CD4-positive, alpha-beta T cell treated with Interleukin-10 for 1 hour (primary cell): ENCODE measurements at places on chromosomes 2 and 18.

DNA sequence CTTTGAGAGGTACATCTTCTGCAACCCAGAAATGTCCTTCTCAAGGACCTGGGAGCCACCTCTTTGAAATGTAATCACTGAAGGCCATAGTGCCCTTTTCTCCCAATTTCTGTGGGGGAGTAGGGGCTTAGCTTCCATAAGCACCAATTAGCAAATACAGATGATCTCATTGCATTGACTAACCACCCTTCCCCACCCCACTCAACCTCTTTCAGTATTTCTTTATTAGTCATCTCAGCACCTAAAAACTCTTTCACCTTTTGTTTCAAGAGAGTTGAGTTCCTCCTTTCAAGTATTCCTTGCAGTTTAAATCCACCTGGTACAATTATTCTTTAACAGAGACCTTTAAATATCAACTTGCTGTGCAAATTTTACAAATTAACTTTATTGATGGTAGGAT lies 1011.8 kb upstream of the CDH2 start:
- no peak for DNase-seq

GRCh38 chr2:109298851-109299250 lies 169.8 kb downstream of the SH3RF3 start:
- DNase-seq, result no peak

GRCh38 chr2:56334622-56335021 lies 150.8 kb downstream of the CCDC85A start:
- DNase-seq, result no peak

- DNase-seq, result peak; percentile 44
Measured at GRCh38 chr2:233165895-233166661, 85.4 kb upstream of the ATG16L1 start.

- DNase-seq, result no peak
Measured at GRCh38 chr2:235904585-235904931, 263.6 kb downstream of the GBX2 start.

- DNase-seq, result peak; percentile 53
Measured at GRCh38 chr2:205680067-205680466, 2.2 kb upstream of the NRP2 start.

DNA sequence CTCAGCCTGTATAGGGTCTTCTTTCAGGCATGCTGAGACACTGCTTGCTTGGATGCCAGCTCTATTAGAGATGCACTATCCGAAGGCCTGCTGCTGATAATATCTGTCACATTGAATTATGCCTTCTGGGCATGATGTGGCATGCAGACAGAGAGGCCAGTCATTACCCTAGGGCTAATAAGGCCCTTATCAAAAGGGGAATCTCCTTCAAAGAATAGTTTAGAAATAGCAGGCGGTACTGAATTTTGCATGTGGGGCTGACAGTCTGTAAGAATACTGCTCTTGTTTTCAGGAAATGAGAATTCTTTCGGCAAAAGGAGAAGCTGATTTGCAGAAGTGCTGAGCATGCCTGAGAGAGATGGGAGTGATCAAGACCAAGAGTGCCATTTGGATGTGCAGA lies 13.1 kb upstream of the LHCGR start:
- no peak for DNase-seq

DNA sequence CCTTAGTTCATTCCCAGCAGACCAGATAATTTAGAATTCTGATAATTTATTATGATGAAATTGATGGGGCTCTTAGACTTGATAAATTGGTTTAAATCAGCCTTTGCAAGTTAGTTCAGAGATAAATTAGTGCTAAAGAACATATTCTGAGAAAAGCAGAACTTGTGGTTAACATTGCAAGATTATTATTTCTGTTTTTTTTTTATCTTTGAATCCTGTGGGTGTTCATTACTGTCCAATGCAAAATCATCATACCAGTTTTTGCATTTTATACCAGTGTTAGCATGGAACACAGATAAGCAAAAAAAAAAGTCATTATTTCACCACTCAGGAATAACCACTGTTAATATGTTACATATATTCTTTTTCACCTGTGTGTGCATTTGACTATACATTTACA lies 9.1 kb downstream of the SEPTIN2 start:
- no peak for DNase-seq

GRCh38 chr2:147405651-147406050 lies 439.2 kb upstream of the ACVR2A start:
- DNase-seq, result no peak

DNA sequence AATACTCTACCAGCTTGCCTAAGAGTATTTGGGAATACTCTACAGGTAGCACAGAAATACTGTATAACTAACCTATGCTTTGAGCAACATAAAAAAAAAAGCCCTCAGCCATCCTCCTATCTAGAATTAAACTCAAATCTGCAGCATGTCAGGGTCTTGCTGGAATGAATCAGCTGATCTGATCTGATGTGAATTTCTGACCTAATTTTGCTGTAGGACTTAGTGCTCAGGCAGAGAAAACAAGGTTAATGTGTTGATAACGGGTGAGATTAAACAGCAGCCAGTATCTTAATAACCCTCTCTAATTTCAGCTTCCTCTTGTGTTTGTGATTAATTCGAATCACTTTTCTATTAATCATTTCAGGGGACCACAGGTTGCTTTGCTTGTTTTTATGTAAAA lies 16.3 kb downstream of the NYAP2 start:
- DNase-seq, result no peak

GRCh38 chr2:95530734-95531133 lies 46.2 kb upstream of the TRIM43B start:
- DNase-seq, result no peak

DNA sequence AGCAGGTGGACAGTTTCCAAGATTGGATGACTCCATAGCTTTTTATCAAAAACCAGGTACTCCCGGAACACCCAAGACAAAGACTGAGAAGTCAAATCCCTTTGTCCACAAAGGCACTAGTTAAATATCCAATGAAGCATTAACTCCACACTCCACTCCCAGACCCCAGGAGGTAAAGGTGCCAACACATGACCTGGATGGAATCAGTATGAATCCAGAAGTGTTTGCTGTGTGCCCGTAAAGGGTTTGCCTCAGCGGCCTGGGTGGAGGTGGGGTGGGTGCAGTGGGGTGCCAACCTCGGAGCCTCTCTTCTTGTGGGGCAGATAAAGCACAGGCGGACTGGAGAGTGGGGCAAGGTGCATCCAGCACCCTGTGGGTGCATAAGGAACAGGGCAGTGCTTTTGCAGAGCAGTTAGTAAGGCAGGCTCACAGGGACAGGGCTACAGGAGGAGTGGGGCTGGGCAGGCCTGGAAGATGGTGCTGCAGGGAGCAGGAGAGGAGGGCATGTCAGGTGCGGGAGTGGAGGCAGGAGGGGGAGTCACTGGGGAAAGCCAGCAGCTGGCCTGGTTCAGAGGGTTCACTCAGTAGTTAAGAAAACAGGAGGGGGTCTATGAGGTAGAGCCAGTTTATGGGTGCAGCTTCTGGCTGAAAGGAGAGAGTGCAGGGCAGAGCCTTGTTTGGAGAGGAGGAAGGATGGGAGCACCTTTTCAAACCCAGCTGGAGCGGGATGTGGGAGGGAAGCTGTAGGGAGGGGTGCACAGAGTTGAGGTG lies 208.4 kb upstream of the SMAD2 start:
- DNase-seq, result no peak

DNA sequence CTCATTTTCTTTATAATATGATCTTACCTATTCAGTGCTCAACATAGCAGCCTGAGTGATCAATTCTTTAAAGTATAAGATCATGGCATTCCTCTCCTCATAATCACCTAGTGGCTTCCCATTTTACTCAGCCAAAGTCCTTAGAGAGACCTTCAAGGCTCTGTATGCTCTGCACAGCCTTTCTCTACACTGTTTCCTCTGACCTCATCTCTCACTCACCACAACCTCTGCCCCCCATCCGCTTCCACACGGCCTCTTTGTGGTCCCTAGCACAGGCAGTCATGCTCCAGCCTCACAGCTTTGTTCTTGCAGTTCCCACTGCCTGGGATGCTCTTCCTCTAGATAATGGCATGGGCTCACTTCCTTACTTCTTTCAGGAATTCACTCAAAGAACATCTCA lies 109.2 kb downstream of the HIBCH start:
- no peak for DNase-seq

DNA sequence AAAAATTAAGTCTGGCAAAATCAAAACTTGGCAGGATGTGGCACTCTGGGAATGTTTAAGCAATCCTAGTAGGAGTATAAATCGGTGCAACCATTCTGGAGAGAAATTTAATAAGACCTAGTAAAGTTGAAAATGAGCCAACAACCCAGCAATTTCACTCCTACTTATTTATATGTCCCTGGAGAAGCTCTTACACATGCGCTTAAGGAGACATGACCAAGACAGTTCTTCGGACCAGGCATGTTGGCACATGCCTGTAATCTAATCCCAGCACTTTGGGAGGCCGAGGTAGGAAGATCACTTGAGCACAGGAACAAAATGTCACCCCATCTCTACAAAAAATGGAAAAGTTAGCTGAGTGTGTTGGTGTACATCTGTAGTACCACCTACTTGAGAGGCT lies 374.6 kb upstream of the LYPD1 start:
- no peak for DNase-seq

DNA sequence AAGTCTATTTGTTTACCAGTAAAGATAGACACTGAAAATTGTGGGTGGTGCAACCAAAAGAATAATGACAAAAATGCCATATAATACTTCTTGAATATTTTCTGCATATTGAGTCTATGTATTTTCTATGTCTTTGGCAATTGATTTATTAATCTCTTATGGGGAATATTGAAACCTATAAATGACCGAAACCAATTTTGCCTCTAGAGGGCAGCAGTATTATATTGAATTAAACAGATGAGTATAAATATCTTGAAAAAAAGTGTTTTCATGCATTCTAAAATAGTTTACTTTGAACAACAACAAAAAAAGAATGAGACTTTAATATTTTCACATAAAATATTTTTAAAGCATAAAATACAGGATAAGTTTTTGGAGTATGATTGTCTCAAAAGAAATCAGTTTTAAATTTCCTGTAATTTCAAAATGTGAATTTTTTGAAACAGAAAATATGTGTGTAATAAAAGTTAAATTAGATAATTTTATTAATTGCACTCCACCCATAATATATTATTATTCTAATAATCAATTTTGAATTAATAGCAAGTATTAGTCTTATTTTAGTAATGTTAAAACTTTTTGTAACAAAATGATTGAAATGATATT lies 49.9 kb upstream of the CALCRL start:
- DNase-seq, result no peak

DNA sequence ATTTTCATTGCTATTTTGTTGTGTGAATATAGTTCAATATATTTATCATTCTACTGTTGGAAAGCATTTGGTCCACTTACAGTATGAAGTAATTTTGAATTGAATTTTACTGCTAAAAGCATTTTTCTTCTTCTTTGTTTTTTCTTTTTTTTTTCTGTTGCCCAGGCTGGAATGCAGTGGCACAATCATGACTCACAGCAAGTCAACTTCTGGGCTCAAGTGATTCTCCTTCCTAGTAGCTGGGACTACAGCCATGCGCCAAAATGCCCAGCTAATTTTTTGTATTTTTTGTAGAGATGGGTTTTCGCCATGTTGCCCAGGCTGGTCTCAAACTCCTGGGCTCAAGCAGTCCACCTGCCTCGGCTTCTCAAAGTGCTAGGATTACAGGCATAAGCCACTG lies 2.4 kb upstream of the ETAA1 start:
- no peak for DNase-seq

DNA sequence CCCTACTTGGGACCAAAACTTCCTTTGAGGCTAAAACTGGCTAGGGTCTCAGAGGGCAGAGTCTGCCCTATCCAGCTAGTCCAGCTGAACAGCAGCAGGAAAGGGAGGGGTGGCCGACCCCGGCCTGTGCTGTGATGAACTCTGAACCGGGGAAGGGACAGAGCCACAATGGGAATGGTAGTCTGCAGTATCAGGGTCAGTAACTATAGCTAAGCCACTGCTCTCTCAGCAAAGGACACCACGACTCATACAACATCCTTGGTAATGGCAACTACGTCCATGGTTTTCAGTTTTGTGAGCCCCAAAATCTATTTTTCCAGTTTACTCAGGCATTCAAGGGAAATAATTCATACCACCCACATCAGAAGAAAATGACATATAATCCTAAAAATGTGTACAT lies 75.2 kb downstream of the NBAS start:
- no peak for DNase-seq

DNA sequence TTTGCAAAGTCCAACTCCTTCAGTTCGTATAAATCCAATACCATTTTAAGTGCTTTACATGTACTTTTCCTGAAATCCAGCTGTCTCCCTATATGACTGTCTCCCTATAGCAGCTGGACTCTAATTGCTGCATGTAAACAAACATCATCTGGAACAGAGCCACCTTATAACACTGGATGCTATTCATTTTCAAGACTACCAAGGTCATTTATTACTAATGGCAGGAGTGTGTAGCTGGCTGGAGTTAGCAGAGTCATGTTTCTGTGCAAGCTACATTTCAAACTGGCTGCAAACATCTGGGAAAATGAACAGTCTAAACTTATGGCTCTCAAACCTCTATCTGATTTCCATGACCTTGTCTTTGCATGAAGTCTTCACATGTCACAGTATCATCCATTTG lies 575.2 kb downstream of the PIK3C3 start:
- no peak for DNase-seq

DNA sequence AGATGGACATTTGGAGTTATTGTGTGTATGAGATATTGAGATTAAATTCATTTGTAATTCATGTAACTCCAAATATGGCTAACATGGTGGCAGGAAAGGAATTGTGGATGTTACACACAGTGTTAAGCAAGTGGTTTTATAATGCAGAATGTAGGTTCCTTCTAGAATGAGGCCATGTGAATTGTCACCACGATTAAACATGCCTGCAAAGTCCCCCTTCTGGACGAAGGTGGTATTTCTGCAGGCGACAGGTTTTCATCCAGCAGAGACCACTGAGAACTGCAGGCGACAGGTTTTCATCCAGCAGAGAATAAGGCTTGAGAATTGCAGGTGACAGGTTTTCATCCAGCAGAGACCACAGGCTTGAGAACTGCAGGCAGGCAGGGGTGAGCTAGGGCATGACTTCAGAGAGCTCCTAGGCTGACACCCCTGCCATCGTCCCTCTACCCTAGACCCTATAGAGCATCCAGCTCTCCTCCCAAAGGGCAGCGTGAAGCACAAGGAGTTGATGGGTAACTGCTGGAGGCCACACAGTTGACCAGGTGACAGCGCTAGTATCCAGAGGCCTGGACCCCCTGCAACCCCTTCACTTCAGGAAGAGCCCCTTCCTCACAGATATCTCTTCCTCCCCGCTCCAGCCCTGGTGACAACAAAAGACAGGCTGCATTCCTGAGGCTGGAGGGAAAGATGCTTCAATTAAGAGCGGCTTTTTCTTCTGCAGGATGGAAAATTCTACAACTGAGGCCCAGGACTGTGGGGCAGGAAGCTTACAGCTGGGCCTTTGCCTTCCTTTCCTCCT lies 175.8 kb downstream of the LOXHD1 start:
- peak; percentile 64 for DNase-seq

- DNase-seq, result no peak
Measured at GRCh38 chr2:68643011-68643873, at the start of gene PROKR1. Gene PROKR1 (plus strand): TSS chr2:68643579. CDS start chr2:68645822, 2,243 bp downstream.

- no peak for DNase-seq
Measured at GRCh38 chr2:4791488-4791887, 900.7 kb upstream of the SOX11 start.
